Stimulated activated CD4-positive, alpha-beta T cell treated with anti-CD3 and anti-CD28 coated beads, Interleukin-1b, Interleukin-23, amount 100 ng/mL, for 48 hours (primary cell): ENCODE measurements at places on chromosomes 2 and 18.

GRCh38 chr2:232225429-232225828 is 153.1 kb upstream of the ALPP start:
- DNase-seq: no peak

GRCh38 chr2:150482111-150482510 is 5.4 kb downstream of the RND3 start:
- no peak for DNase-seq

- DNase-seq: no peak
These were observed 173.1 kb upstream of the GYPC start for GRCh38 chr2:126482582-126483464.

DNA sequence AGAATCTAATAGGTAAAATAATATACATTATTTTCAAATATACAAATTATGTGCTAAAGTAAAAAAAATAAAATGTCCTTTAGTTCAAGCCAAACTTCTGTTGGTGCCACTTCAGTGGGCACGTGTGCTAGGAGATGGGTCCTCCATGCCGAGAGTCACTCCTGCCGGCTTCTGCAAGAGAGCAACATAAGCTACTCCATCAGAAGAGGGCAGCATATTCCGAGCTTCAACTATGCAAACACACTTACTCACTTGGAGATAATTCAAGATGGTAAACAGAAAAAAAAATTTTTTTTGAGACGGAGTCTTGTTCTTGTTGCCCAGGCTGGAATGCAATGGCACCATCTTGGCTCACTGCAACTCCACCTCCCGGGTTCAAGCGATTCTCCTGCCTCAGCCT is 24.4 kb downstream of the CNOT11 start:
- no peak for DNase-seq

DNA sequence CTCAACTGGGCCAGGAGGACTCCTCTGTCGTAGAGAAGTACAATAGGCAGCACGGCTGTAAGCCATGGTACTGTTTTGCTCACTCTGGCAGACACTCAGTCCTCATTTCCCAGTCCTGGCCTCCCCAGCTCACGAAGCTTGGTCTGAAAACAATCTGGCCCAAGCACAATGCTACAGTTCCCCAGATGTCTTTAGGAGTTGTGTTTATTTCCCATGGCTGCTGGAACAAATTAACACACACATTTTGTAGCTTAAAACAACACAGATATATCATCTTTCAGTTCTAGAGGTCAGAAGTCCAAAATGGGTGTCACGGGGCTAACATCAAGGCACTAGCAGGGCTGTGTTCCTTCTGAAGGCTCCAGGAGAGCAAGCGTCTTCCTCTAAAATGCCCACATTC is 13.0 kb downstream of the FABP1 start:
- DNase-seq: no peak

DNA sequence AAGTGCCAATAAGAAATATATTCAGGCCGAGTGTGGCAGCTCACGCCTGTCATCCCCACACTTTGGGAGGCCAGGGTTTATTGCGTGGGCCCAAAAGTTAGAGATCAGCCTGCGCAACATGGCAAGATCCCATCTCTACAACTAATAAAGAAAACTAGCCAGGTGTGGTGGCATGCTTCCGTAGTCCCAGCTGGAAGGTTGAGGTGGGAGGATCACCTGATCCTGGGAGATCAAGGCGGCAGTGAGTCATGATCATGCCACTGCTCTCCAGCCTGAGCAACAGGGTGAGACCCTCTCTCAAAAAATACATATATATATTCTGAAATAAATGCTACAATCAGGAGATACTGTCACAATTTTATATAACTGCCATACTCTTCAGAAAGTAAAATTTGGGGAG is 1604.8 kb upstream of the NXPH2 start:
- DNase-seq: no peak

GRCh38 chr2:232523682-232524597 is 2.0 kb upstream of the CHRND start:
- DNase-seq: peak; percentile 26

DNA sequence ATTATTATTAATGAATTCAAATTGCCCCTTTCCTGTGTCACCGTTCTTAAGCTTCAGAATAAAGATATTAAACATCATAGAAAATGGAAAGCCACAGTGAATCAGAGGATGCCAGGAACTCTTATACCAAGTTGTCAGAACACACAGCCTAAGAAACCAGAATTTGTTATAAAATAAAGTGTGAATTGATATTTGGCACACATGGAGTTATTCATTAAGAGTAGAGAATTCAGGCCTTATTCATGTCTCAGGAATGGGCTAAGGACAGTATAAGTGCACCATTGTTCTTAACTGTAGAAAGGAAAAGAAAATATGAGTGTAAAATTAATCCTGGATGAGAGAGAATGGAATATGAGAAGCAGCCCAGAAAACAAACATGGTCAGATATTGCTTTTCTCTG is 86.7 kb upstream of the ATP8B1 start:
- DNase-seq: no peak

GRCh38 chr18:8788503-8789429 is 83.4 kb downstream of the MTCL1 start:
- DNase-seq: no peak

DNA sequence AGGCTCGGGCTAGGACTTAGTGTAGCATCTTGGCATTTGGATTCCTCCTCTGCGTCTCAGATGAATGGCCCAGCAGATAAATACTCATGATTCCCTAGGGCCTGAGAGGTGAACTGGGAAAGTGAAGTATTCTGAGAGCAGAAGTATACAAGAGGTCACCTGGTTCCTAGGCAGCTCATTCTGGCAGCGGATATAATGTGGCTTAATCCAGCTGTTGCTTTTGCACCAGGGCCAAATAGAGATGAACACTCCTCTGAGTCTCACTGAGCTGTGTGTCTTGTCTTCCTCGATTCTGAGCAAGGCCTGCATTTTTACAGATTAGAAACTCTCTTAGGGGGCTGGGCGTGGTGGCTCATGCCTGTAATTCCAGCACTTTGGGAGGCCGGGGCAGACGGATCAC is 196.1 kb downstream of the SLC4A3 start:
- DNase-seq: no peak

GRCh38 chr2:159637988-159638501 is 21.7 kb upstream of the BAZ2B start:
- no peak for DNase-seq

DNA sequence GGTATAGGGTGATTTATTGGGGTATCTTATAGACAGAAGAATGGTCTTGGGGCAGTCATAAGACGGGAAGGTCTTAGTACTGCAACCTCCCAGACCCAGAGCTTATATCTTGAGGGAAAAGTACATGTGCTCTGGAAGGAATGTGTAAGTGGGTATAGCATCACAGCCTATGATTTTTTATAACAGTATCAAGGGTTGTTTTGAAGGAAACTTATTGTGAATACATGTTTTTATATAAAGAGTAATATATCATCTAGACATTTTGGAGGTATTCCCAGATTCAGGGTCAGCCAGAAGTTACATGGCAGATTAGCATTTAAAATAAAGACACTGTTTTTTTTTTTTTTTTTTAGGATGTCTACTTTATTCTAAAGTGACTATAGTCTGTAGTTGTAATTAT is 47.6 kb upstream of the STON1 start:
- DNase-seq: no peak

- DNase-seq: no peak
These were observed 50.0 kb upstream of the GPR39 start for GRCh38 chr2:132366421-132367180.
